ENCODE measurements at places on chromosomes 16 and 17. TPM values are rescaled to one million over a fixed set of nuclear protein-coding genes. Genes with fewer than 3 reads are reported as not detected.

The HOXB7 gene
- 28.9 TPM for total RNA-seq

The PCGF2 gene
- total RNA-seq = 54.5 TPM

The EFNB3 gene
- total RNA-seq = 2.3 TPM

The FBXL16 gene
- total RNA-seq = 1.3 TPM

The GNAO1 gene
- total RNA-seq = 23.8 TPM

The AIPL1 gene
- not detected for total RNA-seq

The CRK gene
- 49.6 TPM for total RNA-seq

The CASKIN1 gene
- 0.05 TPM for total RNA-seq

The CCL17 gene
- 0.78 TPM for total RNA-seq

DNA sequence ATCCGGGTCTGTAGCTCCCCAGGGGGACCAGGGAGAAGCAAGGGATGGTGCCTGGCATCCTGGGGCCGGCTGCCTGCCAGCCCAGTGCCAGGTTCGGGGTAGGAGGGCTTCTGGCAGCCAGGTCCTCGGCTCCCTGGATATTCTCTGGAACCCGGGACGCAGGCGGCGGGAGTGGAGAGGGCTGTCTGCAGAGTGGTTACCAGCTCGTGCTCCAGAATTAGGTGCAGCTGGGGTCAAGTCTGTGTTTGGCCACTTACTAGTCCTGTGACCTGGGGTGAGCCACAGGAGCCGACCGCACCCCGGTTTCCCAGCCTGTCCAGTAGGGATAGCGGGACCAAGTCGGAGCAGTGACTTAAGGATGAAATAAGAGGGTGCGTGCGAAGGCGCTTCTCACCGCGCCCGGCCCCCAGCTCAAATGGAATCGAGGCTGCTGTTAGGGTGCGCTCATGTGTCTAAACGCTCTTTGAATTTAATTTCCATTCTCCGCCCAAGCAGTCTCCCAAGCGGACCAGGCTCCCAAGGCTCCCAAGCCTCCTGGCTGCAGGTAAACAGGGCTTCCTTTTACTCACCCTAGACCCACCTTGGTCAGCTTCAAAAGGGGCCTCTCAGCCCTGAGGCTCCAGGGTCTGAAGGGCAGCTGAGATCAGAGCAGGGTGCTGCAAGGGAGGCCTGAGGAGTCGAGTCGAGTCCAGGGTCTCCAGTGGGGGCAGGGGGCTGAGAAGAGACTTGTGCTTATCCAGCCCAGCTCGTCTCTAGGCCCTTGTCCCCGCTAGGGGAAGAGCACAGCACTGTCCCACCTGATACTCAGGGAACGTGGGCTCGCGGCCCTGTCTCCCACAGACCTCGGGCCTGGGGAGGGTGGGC lies 28.3 kb upstream of the ZNF469 start:
- DNase-seq = no peak

DNA sequence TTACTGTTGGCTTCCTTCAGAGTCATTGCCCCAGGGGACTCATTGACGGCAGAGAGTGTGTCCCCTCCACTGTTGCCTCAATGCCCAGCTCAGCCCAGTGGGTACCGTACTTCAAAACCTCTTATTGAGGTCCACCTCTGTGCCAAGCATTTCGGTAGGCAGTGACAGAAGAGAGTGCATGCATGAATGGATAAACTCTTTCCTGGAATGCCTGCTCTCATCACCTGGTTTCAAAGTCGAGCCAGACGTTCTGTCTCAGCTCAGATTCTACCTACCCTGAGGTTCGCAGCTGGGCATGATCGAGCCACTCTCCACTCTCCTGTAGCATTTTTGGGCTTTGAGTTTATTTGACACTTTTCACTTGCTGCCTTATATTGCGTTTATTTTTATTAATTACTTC lies 647.0 kb downstream of the MAF start:
- no peak for DNase-seq

- DNase-seq = no peak
Measured at GRCh38 chr17:2374549-2375285, 26.1 kb downstream of the MNT start.

DNA sequence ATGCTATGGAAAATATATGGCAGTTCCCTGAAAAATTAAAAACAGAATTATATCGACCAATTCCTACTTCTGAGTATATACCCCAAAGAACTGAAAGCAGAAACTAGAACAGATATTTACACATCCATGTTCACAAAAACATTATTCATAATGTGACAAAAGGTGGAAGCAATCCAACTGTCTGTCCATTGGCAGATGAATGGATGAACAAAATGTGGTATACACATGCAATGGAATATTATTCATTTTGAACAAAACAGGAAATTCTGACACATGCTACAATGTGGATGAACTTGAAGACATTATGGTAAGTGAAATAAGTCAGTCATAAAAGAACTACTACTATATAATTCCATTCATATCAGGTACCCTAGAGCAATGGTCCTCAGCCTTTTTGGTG lies 263.5 kb upstream of the AXIN2 start:
- no peak for DNase-seq

GRCh38 chr17:72474719-72475477 lies 354.1 kb downstream of the SOX9 start:
- DNase-seq = no peak

GRCh38 chr16:46932802-46933201 lies 40.7 kb downstream of the DNAJA2 start:
- no peak for DNase-seq

Measured in ureter (tissue), 1 donor.